Stimulated activated CD8-positive, alpha-beta memory T cell treated with anti-CD3 and anti-CD28 coated beads, Interleukin-4, amount 100 ng/mL, for 1 hour (primary cell): ENCODE measurements at places on chromosomes 11 and 22.

DNA sequence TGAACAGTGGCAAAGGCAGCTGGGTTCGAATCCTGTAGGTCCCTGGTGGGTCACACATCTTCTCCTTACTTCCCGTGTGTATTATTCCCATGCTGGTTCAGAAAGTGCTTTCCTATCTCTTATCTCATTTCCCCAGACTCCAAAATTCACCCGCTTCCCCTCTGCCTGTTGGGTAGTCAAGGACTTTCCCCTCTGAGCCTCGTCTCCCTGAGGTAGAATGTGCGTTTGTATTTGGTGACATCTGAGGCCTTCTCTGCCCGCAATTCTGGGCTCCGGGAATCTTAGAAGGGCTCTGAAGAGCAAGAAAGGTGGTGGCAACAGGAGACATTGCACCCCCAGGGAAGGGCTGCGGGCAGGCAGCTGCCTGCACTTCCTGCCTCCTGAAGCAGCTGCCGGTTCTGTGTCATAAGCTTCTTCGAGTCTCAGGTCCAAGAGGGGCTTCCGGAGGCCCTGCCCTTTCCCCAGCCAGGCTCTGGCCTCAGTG is 5.9 kb downstream of the LRRC32 start:
- DNase-seq = no peak

- no peak for DNase-seq
Observed at GRCh38 chr11:67456068-67456705, 1.0 kb downstream of the CABP4 start.

- no peak for DNase-seq
Observed at GRCh38 chr11:66047541-66048365, 1.2 kb downstream of the GAL3ST3 start.

DNA sequence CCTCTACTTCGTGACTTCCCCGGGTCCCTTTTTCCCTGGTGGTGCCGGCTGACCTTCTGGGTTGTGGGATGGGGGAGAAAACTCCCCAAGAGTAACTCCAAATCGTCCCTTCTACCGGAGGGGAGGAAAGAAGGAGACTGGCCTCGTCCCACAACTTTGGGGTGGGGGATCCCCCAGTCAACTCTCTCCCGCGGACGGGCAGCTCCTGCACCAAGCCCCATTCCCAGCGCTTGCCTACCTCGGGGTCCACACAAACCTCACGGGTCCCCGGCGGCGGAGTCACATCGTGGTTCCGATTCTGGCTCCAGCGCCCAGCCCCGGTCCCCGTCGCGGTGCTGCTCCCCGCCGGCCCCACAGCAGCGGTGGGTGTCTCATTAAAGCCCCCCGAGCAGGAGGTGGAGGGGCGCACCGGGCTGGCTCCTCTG is 317 bp downstream of the BDNF start:
- DNase-seq = no peak

- no peak for DNase-seq
Observed at GRCh38 chr11:90805172-90805571, 582.3 kb upstream of the CHORDC1 start.

- DNase-seq = no peak
Observed at GRCh38 chr22:46788441-46789172, 26.2 kb downstream of the TBC1D22A start.

GRCh38 chr11:107179829-107180228 is 161.6 kb upstream of the GUCY1A2 start:
- no peak for DNase-seq

- no peak for DNase-seq
Observed at GRCh38 chr11:133895061-133895479, 49.8 kb upstream of the SPATA19 start.

DNA sequence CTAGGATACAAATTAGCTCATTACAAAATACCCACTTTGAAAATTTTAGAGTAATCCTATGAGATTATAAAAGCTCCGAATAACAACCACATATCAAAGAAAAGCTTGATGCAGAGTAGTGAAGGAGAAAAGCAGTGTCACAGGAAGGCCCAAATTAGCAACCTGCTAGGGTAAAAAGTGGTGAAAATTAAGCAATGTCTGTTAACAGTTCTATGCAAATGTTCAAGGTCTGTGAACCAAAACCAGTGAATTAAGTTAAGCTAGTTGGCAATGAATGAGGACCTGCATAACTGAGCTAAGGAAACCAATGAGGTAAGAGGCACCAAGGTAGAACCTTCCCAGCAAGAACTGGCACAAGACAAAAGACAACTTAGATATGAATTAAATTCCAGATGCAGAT is 29.6 kb downstream of the PRDM10 start:
- DNase-seq = no peak

DNA sequence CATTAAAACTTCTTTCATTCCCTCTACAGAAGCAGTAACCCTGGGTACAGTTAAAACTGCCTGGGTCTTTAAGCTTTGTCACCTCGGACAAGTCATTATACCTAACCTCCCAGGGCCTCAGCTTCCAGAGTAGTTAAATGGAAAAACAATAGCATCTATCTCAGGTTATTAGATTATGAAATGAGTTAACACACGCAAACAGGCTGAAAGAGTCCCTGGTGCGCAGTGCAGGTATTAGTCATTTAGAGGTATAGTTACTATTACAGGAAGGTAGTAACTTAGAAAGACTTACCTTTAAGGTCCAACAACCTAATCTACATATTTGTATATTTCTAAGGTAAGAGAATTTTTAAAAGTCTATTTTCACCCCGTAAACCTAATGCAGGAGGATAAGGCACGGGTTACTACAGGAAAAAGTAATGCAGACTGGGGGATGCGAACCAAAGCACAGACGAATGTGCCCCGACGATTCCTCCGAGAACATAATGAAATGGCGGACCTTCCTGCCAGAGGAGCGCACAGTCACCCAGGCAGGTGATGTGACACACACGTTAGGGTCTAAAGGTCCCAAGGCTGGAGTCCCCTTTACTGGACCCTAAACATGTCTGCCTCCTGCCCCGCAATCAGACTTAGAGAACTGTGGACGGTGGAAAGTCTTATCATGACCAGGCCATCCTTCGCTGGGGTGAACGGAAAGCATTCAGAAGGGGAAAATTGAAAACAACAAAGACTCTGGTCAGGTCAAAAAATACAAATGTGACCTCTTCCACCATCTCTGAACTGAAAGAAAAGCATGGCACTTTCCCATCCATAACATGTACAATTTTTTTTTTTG is 1.3 kb downstream of the NAP1L4 start:
- no peak for DNase-seq

- DNase-seq = no peak
Observed at GRCh38 chr11:65496304-65497140, 2.3 kb upstream of the MALAT1 start.

DNA sequence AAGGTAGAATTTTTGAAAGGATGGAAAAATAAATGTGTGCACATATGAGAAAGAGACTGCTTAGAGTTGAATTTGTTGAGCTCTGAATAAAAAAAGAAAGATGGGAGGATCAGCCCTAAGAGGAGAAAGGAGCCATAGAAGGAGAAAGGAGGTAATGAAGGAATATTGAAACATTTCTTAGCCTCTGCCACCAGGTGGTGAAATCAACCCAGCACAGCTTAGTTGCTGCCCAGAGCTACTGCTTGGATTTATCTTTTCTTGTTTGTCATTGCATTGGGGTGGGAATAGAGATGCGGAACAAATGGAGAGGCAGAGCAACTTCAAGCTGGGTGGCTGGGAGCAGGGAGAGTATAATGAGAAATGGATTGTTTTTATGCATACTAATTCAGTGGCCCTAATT is 80.4 kb downstream of the SERGEF start:
- no peak for DNase-seq

DNA sequence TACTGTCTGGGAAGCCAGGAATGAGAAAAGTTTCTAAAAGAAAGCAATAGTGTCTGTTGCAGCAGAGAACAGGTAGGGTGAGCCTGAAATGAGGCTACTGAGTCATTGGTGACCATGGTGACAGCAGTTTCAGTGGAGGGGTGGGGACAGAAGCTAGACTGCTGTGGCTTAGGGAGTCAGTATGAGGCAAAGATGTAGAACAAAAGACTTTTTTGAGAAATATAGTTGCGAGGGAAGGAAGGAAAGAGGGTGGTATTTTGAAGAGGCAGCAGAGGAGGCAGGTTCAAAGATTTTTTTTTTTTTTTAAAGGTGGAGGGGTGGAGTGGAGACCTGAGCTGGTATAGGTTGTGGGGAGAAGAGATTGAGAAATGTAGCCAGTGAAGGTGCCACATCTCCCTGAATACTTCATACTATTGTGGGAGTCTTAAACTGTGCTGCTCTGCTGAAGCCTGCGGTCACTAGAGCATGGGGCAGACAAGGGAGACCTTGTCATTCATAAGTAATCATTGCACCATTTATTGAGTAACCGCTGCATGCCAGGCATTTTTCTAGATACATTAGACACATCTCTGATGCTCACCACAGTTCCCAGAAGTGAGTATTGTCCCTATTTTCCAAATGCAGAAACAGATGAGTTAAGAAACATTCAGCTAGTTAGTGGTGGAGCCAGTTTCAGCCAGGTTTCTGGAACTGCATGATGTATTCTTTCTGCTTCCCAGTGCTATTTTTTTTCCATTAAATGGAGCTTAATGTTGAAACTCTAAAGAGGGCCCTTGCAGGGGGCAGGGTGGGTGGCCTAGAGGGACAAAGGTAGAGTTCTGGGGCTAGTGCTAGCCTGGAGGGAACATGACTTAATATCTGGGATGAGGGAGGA is 49.9 kb downstream of the STIM1 start:
- DNase-seq = peak; percentile 5

- DNase-seq = peak; percentile 84
Observed at GRCh38 chr11:62123669-62124185, at the start of gene INCENP. Gene INCENP, plus strand, starts transcription at chr11:62124011. Its CDS starts 4,151 bp downstream, at chr11:62128162.
